Stomach (tissue), 19 donors: ENCODE measurements at places on chromosomes 7 and 10. TPM values are rescaled to one million over a fixed set of nuclear protein-coding genes. Genes with fewer than 3 reads are reported as not detected.
A peak's percentile ranks its signal among the peaks of the same experiment; 100 is the strongest.

- peak overlapping the region; percentile 38 for H3K4me3 ChIP-seq
- no peaks in the 10 kb centered on the region for H3K27me3 ChIP-seq
- H3K27ac ChIP-seq = peak overlapping the region; percentile 94
- DNase-seq = no peak
Measured at GRCh38 chr7:27122077-27122910, 8.3 kb downstream of the HOXA4 start.

GRCh38 chr10:116069856-116070255, 203.2 kb downstream of the GFRA1 start:
- DNase-seq = no peak
- H3K27ac ChIP-seq = no peak overlapping the region
- H3K4me3 ChIP-seq = no peak overlapping the region
- no peaks in the 10 kb centered on the region for H3K4me1 ChIP-seq

DNA sequence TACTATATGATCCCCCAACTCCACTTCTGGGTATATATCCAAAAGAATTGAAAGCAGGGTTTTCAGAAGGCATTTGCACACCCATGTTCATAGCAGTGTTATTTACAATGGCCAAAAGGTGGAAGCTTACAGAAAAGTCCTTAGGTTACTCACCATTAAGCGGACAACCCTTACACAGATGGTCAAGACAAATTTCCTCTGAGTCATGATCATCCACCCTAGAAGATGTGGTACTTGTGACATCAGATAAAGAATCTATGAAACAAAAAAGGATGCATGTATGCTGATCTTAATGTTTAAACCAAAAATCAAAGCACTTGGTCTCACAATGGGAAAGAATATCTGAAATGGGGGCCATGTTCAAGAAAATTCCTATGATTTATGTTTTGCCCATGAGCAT, 31.1 kb downstream of the ZC3HAV1 start:
- H3K27ac ChIP-seq = no peak overlapping the region
- H3K36me3 ChIP-seq = peaks cover 89% of the 10 kb centered on the region
- H3K4me3 ChIP-seq = no peak overlapping the region
- no peak for DNase-seq

DNA sequence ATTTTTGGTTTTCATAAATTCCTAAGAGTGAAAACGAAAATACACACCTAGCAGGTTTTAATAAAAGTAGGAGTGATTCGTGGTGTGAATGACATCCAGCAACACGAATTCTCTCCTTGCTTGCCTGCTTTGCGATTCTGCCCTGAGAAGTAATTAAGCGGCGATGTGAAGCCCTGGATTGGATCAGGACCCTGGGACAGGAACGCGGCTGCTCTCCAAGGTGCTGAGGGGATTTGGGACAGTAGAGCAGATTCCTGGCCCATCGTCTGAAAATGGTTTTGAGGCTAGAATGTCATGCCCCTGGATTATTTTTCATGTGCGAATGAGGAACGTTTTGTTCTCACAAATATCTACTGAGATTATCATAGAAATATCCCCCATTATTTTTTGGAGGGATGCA, 7.8 kb downstream of the NPS start:
- H3K27me3 ChIP-seq = no peaks in the 10 kb centered on the region
- no peak overlapping the region for H3K27ac ChIP-seq
- H3K4me1 ChIP-seq = no peaks in the 10 kb centered on the region
- DNase-seq = no peak
- no peaks in the 10 kb centered on the region for H3K36me3 ChIP-seq
- no peak overlapping the region for H3K4me3 ChIP-seq

- DNase-seq = no peak
- no peak overlapping the region for H3K4me3 ChIP-seq
- H3K27ac ChIP-seq = no peak overlapping the region
Measured at GRCh38 chr7:110664803-110665202, 426.1 kb upstream of the LRRN3 start.

- no peak overlapping the region for H3K27ac ChIP-seq
- peaks cover 6% of the 10 kb centered on the region for H3K4me1 ChIP-seq
- H3K36me3 ChIP-seq = no peaks in the 10 kb centered on the region
- no peak overlapping the region for H3K4me3 ChIP-seq
- DNase-seq = no peak
Measured at GRCh38 chr10:58653139-58653538, 140.5 kb downstream of the BICC1 start.

DNA sequence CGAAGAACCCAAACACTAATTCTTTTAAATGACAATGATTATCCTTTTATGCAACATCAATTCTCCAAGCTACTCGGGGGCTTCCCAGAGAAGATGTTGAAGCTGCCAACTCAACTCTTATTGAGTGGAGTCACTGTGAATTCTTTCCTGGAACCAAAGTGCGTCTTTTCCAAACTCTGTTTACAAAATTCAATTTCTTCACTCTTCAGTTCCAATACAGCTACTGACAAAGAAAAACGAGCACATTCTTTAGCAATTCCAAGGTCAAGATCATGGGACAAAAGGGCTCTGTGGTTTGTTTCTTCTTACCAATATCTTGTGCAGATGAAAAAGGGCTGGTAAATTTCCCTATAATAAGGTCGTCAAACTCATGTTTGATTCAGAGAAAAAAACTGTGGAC, 74.2 kb downstream of the FAS start:
- H3K4me3 ChIP-seq = no peak overlapping the region
- H3K27me3 ChIP-seq = no peaks in the 10 kb centered on the region
- H3K27ac ChIP-seq = peak overlapping the region; percentile 71
- no peaks in the 10 kb centered on the region for H3K36me3 ChIP-seq
- H3K4me1 ChIP-seq = no peaks in the 10 kb centered on the region
- DNase-seq = peak; percentile 44

DNA sequence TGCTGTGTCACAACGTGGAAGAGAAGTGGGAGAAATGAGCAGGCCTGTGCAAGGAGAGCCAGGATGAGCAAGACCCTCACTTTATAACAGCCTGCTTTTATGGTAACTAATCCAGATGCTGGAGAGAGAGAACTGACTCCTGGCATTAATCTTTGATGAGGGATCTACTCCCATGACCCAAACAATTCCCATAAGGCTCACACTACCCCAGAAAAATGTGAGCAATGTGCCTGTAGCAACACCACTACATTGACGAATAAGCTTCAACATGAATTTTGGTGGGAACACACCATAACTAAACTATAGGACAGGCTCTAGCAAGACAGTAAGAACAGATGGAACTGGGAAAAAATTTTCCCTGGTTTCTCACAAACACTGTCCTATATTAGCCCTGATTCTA, 173.6 kb upstream of the PRSS58 start:
- no peaks in the 10 kb centered on the region for H3K27me3 ChIP-seq
- H3K4me1 ChIP-seq = no peaks in the 10 kb centered on the region
- no peaks in the 10 kb centered on the region for H3K36me3 ChIP-seq
- H3K27ac ChIP-seq = no peak overlapping the region
- no peak overlapping the region for H3K4me3 ChIP-seq

GRCh38 chr10:49131507-49132361, 2.1 kb downstream of the FAM170B start:
- no peaks in the 10 kb centered on the region for H3K36me3 ChIP-seq
- H3K4me1 ChIP-seq = no peaks in the 10 kb centered on the region
- no peak overlapping the region for H3K4me3 ChIP-seq

DNA sequence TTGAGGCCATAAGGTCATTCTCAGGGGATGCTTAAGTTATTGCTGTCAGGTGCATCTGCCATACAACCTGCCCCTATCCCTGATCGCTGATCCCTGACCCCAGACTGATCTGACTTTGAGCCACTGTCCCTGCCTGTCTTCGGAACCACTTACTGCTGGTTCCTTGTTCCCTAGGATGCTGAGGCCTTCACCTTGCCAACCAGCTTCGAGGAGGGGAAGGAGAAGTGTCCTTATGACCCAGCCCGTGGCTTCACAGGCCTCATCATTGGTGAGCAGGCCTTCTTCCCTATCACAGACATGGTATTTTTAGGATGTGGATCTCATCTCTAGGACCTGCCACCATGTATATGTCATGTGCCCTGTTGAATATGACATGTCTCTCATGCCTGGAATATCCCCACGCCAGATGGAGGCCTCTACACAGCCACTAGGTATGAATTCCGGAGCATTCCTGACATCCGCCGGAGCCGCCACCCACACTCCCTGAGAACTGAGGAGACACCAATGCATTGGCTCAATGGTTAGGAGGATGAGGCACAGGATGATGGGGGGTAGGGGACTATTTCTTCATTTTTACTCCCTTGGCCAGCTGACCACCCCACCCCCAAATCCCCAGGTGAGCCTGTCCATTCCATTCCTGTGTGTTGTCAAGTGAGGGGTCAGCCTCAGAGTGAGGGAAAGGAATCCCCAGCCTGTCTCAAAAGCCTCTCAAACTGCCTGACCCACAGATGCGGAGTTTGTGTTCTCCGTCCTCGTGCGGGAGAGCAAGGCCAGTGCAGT, 9.0 kb downstream of the MRPL43 start:
- peaks cover 71% of the 10 kb centered on the region for H3K36me3 ChIP-seq
- H3K4me1 ChIP-seq = no peaks in the 10 kb centered on the region
- no peaks in the 10 kb centered on the region for H3K27me3 ChIP-seq
- no peak overlapping the region for H3K27ac ChIP-seq
- H3K4me3 ChIP-seq = no peak overlapping the region

GRCh38 chr7:1197997-1198625, 34.6 kb upstream of the UNCX start:
- no peak for DNase-seq
- H3K4me3 ChIP-seq = no peak overlapping the region
- peaks cover 68% of the 10 kb centered on the region for H3K27me3 ChIP-seq
- H3K27ac ChIP-seq = no peak overlapping the region
- H3K4me1 ChIP-seq = peaks cover 14% of the 10 kb centered on the region

- no peaks in the 10 kb centered on the region for H3K36me3 ChIP-seq
- H3K27me3 ChIP-seq = no peaks in the 10 kb centered on the region
- H3K4me3 ChIP-seq = no peak overlapping the region
- H3K4me1 ChIP-seq = no peaks in the 10 kb centered on the region
- DNase-seq = no peak
Measured at GRCh38 chr7:93725954-93726353, 151.4 kb upstream of the CALCR start.

GRCh38 chr7:106484562-106484961, 176.4 kb downstream of the CCDC71L start:
- peak overlapping the region; percentile 68 for H3K27ac ChIP-seq
- DNase-seq = peak; percentile 32
- H3K4me3 ChIP-seq = no peak overlapping the region
- H3K36me3 ChIP-seq = no peaks in the 10 kb centered on the region
- peaks cover 36% of the 10 kb centered on the region for H3K4me1 ChIP-seq
- H3K27me3 ChIP-seq = no peaks in the 10 kb centered on the region

- H3K4me1 ChIP-seq = no peaks in the 10 kb centered on the region
- no peaks in the 10 kb centered on the region for H3K36me3 ChIP-seq
- no peak for DNase-seq
- H3K27me3 ChIP-seq = no peaks in the 10 kb centered on the region
Measured at GRCh38 chr10:116633216-116633600, 12.5 kb downstream of the PNLIPRP2 start.

GRCh38 chr7:27399791-27400567, 157.4 kb downstream of the EVX1 start:
- no peaks in the 10 kb centered on the region for H3K27me3 ChIP-seq
- no peaks in the 10 kb centered on the region for H3K4me1 ChIP-seq
- H3K36me3 ChIP-seq = no peaks in the 10 kb centered on the region

DNA sequence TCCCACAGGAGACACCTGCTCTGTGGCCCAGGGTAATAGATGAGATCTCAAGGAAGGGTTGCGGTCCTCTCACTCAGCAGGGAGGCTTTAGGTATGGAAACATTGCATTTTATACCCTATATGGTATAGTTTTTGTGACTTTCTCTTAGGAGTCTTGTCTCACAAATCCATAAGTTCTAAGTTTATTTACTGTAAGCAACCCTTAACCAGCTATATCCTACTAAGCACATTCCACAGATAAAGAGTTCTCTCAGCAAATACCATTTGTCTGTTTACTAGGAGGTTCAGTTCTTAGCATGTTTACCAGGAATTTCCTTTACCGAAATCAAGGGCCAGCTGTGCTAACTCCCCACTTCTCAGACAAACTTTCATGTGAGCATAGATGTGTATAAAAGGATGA, 66.9 kb downstream of the ANLN start:
- no peak overlapping the region for H3K4me3 ChIP-seq
- H3K4me1 ChIP-seq = no peaks in the 10 kb centered on the region
- no peaks in the 10 kb centered on the region for H3K27me3 ChIP-seq
- no peak for DNase-seq

GRCh38 chr7:152911226-152911560, 151.6 kb downstream of the ACTR3B start:
- H3K36me3 ChIP-seq = no peaks in the 10 kb centered on the region
- H3K4me1 ChIP-seq = no peaks in the 10 kb centered on the region
- H3K27me3 ChIP-seq = peaks cover 5% of the 10 kb centered on the region
- no peak overlapping the region for H3K4me3 ChIP-seq

DNA sequence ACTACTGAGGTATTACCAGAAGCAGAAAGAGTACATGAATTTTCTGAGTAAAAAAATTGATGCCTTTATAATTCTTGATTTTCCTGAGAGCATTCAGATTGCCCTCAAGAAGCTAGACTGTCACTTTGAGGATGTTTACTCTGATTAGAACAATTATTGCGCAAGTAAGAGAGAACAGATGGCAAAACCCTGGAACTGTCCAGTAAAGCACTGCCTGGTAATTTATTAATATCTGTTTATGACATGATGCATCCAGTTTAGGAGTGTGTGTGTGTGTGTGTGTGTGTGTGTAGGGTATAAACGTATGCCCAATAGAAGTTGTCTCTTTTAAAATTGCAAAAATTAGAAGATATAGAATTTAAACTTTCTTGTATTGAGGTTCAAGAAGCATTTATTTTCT, 379.7 kb downstream of the PHTF2 start:
- no peak overlapping the region for H3K27ac ChIP-seq
- no peak overlapping the region for H3K4me3 ChIP-seq
- H3K27me3 ChIP-seq = no peaks in the 10 kb centered on the region
- no peaks in the 10 kb centered on the region for H3K4me1 ChIP-seq
- H3K36me3 ChIP-seq = no peaks in the 10 kb centered on the region

The TES gene
- 52.3 TPM for polyA plus RNA-seq

The CYP2C8 gene
- 5.7 TPM for polyA plus RNA-seq

The ZFYVE27 gene
- polyA plus RNA-seq = 4.3 TPM
